ENCODE measurements at places on chromosomes 2 and 18.
A peak's percentile ranks its signal among the peaks of the same experiment; 100 is the strongest.

DNA sequence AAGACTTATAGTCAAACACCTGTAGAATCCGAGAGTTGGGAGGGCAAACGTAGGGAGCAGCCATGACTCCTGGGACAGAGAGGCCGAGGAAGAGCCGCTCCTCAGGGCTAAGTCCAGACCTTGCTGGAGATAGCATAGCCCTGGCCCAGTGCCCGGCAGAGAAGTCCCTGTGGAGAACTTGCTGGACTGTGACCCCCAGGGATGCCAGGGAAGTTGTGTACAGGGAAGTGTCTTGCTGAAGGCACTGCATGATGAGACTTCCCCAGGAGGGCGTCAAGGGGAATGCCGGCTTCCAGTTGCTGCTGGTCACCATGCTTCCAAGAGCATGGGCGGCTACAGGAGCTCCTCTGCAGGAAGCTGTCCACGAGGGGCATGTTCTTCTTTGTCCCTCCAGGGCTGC lies 8.6 kb upstream of the CNDP1 start:
- DNase-seq, result no peak

GRCh38 chr2:145598434-145598833 lies 1078.5 kb upstream of the ZEB2 start:
- DNase-seq, result no peak

DNA sequence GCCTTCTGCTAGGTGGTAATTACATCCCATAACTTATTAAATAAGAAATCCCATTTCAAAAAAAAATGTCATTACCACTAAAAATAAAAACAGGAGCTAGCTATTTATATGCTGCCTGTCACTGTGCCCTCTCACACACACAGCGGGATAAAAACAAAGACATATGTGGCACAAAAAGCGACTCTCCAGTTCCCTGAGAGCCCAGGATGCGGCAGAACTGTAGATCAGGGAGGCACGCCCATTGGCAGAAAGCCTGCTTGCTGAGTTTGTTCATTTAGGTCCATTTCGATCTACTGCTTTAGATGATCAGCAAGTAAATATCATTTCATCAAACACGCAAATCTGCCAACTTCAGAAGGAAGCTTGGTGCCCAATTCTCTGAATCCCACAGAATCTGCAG lies 124.4 kb downstream of the TMEM163 start:
- no peak for DNase-seq

DNA sequence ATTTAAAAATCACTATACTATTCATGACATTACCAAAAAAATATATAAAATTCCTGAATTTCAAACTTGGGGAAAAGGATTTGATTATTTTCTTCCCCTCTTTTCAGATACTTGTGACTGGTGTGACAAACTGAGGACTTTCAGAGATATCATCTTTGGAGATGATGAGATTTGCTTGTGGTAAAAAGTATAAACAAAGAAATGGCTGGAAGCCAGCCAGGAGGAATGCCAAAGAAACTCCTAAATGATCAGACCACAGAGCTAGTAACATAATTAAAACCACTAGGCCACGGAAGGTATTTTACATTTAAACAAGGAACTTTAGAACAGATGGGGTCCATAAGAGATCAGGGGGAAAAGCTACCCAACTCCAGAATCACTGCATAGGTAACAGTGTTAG lies 58.7 kb downstream of the PIGN start:
- no peak for DNase-seq

DNA sequence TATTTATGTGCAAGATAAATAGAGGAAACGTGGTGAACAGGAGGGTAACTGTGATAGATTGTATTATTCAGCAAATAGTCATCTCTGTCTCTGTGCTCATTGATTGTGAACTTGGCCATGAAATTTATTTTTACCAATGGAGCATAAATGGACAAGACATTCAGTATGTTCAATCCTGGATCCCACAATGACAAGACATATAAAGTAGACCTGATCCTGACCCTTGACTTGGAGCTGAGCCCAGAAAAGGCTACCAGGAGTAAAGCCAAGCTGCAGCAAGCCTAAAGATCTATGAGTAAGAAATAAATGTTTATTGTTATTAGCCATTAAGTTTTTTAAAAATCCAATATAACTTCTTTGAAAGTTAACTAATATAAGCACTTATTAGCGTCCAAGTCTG lies 531.2 kb downstream of the PIK3C3 start:
- no peak for DNase-seq

DNA sequence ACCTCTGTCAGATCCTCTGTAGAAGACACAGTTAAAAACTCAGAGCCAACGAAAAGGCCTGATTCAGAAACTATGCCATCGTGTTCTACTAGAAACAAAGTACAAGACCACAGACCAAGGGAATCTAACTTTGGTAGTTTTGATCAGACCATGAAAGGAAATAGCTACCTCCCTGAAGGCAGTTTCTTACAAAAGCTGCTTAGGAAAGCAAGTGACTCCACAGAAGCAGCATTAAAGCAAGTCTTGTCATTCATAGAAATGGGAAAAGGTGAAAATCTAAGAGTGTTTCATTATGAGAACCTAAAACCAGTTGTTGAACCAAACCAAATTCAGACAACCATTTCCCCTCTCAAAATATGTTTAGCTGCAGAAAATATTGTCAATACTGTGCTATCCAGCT lies 58.2 kb downstream of the FSIP2 start:
- no peak for DNase-seq

- DNase-seq, result no peak
Observed at GRCh38 chr2:131023758-131024157, 69.5 kb downstream of the FAM168B start.

DNA sequence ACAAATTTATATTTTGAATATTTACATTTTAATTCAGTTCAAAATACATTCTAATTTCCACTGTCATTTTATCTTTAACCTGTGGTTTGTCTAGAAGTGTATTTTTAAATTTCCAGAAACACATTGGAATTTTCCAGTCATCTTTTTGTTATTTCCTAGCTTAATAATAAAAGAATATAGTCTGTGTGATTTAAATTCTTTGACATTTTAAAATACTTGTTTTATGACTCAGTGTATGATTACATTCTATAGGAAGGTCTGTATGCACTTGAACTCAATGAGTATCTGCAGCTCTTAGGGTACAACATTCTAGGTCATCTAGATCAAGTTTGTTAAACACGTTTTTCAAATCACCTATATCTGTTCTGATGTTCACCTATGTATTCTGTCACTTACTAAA lies 88.3 kb upstream of the MBOAT2 start:
- no peak for DNase-seq

DNA sequence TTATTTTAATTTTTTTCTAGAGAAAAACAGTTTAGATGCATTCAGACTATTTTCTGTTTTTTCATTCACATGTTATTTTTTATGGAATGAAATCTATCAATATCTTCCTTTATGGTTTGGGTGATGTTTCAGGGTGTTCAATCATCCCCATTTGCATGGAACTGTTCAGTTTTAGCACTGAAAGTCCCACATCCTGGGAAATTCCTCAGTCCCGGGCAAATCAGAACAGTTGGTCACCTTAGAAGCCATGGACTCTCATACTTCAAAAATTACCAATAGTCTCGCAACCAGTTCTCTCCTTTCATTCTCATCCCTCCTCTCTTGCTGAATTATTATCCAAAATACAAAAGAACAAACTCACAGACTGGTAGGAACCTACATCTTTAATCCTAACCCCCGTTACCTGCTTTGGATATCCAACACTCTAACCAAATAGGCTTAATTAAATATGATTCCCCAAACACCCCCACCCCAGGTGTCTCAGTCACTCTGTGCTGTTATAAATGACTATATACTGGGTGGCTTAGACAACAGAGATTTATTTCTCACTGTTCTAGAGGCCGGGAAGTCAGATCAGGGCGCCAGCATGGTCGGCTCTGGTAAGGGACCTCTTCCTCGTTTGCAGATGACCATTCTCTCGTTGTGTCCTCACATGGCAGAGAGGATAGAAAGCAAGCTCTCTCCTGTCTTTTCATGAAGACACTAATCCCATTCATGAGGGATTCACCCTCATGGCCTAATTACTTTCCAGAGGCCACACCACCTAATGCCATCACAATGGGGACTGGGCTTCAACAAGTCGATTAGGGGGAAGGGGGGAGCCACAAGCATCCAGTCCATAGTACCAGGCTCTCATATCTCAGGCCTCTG lies 57.7 kb upstream of the SLC1A4 start:
- no peak for DNase-seq

GRCh38 chr2:54724560-54725342 lies 1.3 kb downstream of the EML6 start:
- peak; percentile 53 for DNase-seq

- DNase-seq, result no peak
Observed at GRCh38 chr2:54077088-54077900, 38.1 kb upstream of the ACYP2 start.

- DNase-seq, result no peak
Observed at GRCh38 chr18:78092901-78093300, 843.3 kb downstream of the GALR1 start.

- no peak for DNase-seq
Observed at GRCh38 chr2:33437815-33438214, 38.6 kb upstream of the RASGRP3 start.

DNA sequence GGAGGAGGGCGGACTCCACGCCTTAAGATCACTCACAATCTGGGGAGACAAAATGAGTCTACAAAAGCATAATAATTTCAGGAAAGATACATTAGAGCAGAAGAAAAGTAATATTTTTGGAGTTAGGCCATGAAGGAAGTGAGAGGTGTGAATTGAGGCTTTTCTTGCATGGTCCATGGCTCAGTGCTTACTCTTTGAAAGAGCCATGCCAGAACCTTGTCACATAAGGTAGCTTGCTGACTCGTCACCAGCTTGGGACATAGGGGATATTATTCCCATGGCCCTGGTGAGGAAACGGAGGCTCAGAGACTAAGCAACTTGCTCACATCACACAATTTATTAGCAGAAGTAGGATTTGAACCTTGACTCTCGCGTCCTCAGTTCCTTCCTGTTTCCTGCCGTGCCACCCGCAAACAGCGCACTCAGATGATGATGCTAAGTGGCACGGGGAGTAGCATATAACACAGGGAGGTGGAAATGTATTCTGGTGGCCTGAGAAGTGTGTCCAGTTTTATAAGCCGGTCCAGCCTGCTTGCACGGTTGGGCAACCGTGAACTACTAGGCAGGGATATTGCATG lies 312.2 kb upstream of the EPAS1 start:
- DNase-seq, result no peak

DNA sequence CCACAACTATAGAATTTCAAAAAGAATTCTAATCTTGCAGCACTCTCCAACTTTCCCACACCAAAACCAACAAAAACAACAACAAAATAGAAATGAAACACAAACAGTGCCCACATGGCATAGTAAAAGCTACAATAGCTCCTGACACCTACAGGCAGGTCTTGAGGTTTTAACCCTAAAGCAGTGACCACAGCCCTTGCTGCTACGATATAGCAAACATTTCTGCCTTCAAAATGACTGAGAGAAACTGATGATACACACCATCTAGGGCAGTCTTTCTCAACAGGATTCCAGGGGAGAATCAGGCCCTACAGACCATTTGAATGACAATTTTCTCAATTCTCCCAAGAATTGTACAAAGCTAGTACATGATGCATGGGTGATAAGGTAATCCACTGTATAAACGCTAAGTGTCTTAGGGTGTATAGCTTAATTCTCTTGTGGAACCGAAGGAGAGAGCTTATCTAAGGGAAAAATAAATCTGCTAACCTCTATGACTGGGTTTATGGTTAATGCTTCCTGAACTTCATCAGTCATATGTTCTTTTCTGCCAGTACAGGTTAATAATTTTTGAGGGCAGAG lies 46.5 kb downstream of the TRAK2 start:
- no peak for DNase-seq

GRCh38 chr2:72676341-72677025 lies 149.3 kb downstream of the EXOC6B start:
- no peak for DNase-seq

GRCh38 chr2:29777161-29777560 lies 144.2 kb downstream of the ALK start:
- DNase-seq, result no peak

DNA sequence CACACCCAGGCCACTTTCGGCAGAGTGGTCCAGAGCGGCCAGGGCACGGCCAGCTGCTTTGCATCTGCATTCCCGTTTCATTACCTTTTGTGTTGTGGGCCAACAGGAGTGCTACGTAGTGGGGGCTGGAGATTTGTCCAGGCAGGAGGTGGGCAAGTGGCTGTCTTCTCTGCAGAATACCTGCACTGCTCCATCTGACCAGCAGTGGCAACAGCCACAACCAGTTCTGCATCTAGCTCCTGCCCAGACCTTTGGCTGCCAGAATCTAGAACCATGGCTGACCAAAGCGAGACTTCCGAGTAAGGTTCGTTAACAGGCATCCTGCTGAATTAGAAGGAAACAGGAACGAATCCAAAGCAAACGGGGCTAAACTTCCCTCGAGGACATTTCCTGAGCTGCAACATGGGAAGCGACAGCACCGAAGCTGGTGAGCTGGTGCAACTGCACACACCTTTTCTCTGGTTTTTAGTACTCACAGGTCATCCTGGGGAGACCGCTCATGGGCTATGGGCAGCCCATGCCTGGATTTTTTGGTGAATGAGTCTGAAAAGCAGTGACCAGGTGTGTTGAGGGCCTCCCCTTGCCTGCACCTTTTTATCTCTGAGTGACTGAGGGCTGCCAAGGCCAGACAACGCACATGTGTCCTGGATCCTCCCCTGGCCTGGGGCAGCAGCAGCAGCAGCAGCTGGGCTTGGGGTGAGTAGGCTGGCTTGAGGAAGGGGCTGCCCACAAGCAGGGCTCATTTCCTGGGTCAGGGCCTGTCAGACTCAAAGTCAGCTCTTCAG lies 10.5 kb downstream of the GDF7 start:
- no peak for DNase-seq

- no peak for DNase-seq
Observed at GRCh38 chr18:56197241-56197859, 441.0 kb downstream of the TXNL1 start.

DNA sequence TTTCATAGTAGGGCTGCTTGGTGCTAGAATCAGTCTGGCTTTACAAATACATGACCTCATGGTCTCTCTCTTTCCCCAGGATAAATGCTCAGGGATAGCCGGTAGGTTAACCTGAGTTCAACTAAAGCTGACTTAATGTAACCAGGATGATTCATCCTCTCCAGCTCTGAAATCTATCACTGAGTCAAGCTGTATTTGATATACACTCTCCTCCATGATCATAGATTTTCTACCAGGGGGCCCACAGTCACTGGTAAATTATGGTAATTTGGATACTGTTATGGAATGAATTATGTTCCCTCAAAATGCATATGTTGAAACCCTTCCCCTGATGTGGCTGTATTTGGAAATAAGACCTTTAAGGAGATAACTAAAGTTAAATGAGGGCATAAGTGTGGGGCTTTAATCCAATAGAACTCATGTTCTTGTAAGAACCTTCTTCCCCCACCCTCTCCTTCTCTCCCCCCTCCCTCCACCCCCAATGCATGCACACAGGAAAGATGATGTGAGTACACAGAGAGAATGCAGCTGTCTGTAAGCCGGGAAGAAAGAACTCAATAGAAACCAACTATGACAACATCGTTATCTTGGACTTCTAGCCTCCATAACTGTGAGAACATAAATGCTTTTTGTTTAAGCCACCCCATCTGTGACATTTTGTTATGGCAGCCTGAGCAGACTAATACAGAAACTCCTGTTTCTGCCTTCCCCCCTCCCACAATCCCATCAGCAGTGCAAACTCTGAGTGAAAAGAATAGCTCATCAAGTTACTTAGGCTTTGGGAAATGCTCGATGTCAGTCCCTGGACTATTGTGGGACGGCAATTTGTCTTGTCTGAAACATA lies 134.9 kb upstream of the KYNU start:
- no peak for DNase-seq

- no peak for DNase-seq
Observed at GRCh38 chr18:44232500-44232899, 448.2 kb upstream of the SETBP1 start.

Data from NCI-H187 (cell line).